MV-4-11 (cell line): ENCODE measurements at places on chromosomes 4 and X.

DNA sequence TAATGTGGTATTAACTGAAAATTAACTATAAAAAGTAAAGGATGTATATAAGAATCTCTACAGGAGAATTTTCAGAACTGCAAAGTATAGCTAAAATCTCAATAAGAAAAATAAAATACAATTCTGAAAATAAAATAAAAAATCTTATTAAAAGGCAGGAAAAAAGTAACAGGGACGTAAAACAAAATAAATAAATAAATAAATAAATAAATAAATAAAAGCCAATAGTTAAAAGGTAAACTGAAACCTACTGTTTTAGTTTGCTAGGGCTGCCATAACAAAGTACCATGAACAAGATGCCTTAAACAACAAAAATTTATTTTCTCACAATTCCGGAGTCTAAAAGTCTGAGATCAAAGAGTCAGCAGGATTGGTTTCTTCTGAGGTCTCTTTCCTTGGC is 140.6 kb downstream of the SPANXA1 start:
- DNase-seq: no peak

DNA sequence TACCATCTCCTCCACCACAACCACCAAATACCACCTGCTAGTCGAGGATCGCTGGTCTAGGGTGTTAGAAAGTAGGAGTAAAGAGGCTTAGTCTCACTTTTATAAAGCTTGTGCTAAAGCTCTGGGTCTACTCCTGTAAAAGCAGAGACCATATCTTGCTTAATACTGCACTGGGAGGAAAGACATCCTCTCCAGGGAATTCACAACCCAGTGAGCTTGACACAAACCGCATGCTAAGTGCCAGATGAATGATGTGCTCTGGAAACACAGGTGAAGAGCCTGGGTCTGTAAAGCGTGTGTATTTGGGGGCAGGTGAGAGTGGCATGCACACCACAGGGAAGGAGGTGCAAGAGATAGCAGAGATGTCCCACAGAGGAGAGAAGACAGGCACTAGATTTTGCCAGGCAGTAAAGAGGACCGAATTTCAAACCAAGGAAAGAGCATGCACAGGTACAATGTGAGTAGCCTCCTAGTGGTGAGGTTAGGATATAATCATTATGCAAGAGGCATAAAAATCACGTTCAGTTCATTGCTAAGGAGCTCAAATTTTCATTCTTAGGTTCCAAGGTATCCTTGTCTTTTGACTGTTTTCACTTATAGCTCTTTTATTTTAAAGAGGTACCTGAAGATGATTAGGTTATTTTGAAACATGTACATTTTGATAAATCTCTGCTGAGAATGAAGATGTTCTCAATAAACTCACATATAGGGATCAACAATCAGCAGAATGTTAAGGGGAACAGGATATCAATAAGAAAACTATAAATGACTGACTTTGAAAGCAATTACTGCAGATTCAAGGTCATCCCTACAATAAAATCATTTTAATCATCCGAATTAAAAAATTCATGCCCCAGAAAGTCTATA is 20.7 kb downstream of the TAPT1 start:
- DNase-seq: no peak

DNA sequence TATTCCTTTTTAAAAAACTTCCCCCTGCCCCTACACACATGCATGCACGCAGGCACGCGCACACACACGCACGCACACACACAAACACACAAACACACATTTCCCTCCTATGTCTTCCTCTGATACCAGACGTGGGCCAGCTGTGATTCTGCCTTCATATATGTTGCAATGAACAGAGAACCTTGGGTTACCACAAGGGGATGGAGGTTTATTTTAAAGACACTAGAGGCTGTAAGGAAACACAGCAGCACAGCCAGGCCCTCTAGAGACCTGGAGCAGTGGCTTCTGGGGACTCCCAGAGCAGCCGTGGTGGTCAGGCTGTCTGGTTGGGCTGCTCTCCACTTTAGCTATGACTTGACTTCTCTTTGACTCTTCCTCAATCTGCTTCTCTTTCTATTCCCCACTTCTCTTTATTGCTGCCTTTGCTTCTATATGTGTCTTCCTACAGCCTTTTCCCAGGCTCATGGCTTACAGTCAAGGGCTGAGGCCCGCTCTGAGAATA is 3.2 kb upstream of the TLR10 start:
- DNase-seq: peak; percentile 99

DNA sequence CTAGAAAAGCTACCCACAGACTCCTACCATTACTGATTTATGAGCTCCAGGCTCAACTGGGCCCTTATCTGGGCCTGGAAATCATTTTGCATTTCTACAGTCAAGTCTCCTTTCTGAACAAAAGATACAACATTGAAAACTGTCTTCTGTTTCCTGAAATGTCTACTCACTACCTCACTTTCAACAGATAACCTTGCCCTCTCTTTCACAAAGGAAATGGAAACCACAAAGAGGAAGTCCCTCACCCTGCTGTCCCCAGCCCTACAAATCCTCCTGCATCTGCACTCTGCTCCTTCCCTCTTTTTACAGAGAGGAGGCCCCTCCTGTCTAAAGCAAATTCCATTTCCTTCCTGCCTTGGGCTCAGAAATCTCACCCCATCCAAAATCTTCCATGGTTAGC is 24.8 kb upstream of the CYBB start:
- DNase-seq: peak; percentile 95

DNA sequence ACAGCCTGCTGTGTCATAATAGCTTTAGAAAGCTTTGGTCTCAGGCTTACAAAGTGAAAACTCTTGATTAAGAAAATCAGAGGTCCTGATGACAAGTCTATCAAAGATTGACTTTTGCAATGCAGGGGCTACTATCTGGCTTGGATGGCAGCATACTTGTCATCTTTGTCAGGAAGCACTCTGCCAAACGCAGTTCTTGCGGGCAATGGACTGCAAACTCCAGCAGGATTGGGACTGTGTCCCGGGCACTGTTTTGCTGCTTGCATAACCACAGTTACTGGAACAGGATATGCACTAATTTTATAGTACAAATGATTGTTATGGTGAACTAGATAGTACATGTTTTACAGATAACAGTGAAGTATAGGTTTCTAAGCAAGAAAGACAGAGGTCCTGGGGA is 185.6 kb downstream of the IQCM start:
- DNase-seq: no peak

GRCh38 chr4:36349938-36350549 is 68.6 kb downstream of the DTHD1 start:
- no peak for DNase-seq

GRCh38 chrX:49198540-49199314 is 1.3 kb downstream of the SYP start:
- no peak for DNase-seq

- DNase-seq: no peak
These were observed 120.4 kb downstream of the NSUN7 start for GRCh38 chr4:40870150-40870549.

GRCh38 chr4:178784491-178784890 is 1342.3 kb upstream of the AGA start:
- DNase-seq: no peak

- DNase-seq: no peak
These were observed 198.9 kb downstream of the ASMT start for GRCh38 chrX:1813809-1814208.

DNA sequence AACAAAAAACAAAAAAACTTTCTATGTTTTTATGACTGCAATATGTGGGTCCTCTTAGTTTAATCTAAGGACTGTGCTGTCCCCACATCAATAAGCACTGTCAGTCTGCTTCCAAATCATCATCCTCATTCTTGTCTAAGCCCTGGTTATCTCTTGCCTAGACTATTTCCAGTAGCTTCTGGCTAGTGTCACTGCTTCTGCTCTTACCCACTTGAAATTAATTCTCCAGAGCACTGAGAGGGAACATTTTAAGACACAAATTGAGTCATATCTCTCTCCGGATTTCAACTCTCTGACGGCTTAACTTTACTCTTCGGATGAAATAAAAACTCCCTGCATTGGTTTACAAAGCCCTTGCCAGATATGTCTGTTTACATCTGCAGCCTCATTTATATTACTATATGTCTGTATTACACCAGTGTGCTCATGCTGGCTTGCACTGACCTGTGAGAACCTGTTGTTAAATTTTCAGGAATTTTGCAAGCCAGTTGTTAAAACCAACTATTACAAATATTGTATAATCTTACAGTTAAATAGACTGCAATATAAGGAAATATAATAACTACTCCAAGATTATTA is 345.9 kb downstream of the ADGRL3 start:
- DNase-seq: no peak
